Activated CD4-positive, alpha-beta memory T cell treated with anti-CD3 and anti-CD28 coated beads for 36 hours (primary cell): ENCODE measurements at places on chromosomes 7 and 10. TPM values are rescaled to one million over a fixed set of nuclear protein-coding genes. Genes with fewer than 3 reads are reported as not detected.

Gene GJD4
- not detected for total RNA-seq

GRCh38 chr7:27179503-27180430 lies 5.3 kb downstream of the HOXA11 start:
- peak; percentile 68 for DNase-seq

DNA sequence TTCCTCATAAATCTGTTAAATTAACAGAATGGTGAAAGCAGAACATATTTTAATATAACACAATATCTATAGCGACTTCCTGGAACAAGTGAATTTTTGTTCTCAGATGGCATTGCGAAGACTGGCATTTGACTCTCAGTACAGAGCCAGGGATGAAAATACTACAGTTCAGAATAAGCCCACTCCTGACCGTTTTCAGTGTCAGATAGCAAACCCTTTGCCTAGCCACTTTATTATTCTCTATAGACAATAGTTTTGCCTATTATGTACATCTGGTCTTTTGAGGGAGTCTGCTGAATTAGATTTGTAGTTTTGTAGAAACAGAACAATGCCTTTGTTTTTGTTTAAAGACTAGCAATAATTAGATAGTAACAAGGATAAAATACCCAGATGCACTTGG lies 2.3 kb downstream of the MINPP1 start:
- DNase-seq, result no peak

DNA sequence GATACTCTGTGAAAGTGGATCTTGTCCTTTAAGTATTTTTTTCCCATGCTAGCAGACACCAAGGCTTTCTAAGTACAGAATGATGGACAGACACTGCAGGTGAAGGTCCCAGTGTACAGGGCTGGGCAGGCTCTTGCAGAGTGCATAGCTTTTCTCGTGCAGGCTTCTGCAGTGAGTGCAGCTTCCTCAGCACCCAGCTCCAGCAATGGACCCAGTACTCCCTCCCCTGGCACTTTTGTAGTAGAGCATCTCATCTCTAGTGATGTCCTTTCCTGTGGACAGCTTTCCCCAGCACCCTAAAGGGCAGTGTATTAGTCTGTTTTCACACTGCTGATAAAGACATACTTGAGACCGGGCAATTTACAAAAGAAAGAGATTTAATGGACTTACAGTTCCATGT lies 104.3 kb downstream of the CUL2 start:
- no peak for DNase-seq

- no peak for DNase-seq
Measured at GRCh38 chr10:101814466-101815071, 3.7 kb downstream of the OGA start.

GRCh38 chr7:42457663-42458062 lies 220.7 kb upstream of the GLI3 start:
- no peak for DNase-seq

- no peak for DNase-seq
Measured at GRCh38 chr7:134016223-134016941, 110.8 kb upstream of the LRGUK start.

Gene PNLIPRP3
- total RNA-seq, result not detected

Gene ZNF518A
- 9.6 TPM for total RNA-seq

GRCh38 chr10:102431452-102432124 lies 786 bp downstream of the CUEDC2 start:
- DNase-seq, result no peak

DNA sequence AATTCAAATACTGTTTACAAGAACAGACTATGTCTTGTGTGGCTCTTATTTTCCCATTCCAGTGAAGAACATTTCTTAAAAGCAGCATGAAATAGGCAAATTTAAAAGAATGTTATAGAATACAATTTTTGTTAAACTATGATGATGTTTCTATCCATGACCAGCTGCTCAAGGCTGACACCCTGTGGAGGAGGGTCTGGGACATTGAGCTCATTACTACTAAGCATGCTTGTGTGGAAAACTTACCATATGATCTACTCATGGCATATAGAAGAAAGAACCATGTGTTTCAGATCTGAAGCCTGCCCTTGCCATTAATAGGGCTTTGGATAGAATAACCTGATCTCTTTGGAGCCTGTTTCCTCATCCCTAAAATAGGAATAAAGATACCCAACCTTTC lies 125.0 kb downstream of the FOXP2 start:
- DNase-seq, result no peak

DNA sequence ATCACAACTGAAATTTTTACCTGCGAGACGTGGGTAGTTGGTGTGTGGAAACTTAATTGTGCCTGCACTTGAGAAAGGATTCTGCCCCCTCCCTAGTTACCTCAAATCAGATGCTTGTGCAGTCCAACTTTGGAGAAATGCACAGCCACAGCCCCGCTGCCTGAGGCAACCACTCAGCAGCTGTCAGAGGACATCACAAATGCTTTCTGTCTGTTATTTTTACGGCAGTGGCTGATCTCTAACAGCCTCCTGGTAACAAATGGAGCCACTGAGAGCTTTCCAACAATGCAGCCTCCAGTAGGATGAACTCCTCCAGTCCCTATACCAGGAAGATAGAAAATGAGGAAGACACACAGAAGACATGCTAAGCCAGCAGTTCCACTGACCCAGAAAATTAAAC lies 712.2 kb upstream of the GHITM start:
- DNase-seq, result no peak

Gene PTPRZ1
- total RNA-seq, result not detected
